ENCODE measurements at places on chromosomes 1 and 21.

GRCh38 chr1:241253471-241253870, 103.5 kb downstream of the RGS7 start:
- no peak for DNase-seq

DNA sequence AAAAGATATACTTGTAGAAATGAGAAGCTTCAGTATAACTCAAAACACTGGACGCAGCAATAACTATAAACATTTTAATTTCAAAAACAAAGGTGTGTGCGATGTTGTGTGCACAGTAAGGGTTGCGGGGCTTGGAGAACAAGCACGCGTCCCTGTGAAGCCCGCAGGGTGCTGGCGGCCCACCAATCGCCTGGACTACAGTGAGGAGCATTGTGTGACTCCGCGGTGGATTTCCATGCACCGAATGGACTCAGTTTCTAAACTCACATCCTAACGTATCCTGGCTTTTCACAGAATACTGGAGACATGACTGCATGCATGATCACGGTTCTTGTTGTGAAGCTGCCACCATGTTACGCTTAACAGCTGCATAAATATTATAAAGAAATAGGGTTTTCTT, 33.0 kb downstream of the NTPCR start:
- DNase-seq: no peak

GRCh38 chr1:218345673-218346390, 696 bp downstream of the TGFB2 start:
- peak; percentile 62 for DNase-seq

- DNase-seq: peak; percentile 96
These were observed 138.5 kb downstream of the CLIC6 start for GRCh38 chr21:34807146-34807880.

DNA sequence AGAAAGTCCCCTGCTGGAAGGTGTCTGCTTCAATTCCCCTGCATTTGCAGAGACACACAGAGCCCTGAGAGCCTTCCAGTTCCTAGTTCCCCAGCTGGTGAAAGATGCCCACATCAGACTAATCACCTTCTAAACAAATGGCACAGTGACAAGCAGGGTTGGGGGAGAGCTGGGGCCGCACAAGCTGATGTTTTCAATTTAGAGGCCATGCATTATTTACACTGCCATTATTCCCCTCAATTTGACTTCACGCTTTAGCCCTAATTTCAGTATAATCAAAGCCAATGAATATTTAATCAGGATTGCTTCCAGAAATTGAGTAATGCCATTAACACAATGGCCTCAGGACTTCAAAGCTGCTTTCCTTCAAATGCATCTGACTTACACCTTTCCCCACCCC, 81.5 kb downstream of the BEND5 start:
- no peak for DNase-seq

DNA sequence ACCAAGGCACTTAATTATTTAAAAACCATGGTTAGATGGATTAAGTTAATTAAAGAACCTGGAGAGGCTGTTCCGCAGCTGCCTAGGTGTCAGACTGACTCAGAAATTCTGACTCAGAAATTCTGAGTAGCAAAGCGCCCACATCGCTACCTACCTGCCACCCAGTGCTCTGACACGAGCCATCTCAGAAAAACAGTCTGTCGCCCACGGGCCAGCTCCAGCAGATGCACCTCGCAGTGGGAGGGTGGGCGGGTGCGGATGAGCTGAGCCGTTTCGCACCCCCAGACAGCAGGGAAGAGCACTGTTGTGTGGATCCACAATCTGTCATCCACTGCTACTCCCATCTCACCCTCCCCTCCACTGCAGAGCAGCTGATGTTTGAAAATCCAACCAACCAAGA, 13.5 kb downstream of the KCNK1 start:
- DNase-seq: no peak

- no peak for DNase-seq
These were observed 106.7 kb upstream of the CDC42BPA start for GRCh38 chr1:227424953-227425352.

GRCh38 chr1:48405940-48406339, 66.1 kb downstream of the SPATA6 start:
- no peak for DNase-seq

DNA sequence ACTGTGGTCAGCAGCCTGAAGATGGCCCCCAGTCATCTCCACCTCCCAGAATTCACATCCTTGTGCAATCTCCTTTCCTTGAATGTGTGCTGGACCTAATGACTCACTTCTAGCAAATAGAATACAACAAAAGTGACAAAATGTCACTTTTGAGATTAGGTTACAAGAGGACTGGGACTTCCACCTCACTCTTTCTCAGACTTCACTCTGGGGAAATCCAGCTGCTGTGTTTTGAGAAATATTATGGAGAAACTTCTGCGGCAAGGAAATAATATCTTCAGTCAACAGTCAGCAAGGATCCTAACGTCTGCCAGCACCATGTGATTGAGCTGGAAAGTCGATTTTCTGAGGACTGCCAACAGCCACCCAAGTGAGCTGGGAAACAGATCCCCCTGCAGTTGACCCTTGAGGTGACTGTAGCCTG, 70.5 kb upstream of the GADD45A start:
- no peak for DNase-seq

DNA sequence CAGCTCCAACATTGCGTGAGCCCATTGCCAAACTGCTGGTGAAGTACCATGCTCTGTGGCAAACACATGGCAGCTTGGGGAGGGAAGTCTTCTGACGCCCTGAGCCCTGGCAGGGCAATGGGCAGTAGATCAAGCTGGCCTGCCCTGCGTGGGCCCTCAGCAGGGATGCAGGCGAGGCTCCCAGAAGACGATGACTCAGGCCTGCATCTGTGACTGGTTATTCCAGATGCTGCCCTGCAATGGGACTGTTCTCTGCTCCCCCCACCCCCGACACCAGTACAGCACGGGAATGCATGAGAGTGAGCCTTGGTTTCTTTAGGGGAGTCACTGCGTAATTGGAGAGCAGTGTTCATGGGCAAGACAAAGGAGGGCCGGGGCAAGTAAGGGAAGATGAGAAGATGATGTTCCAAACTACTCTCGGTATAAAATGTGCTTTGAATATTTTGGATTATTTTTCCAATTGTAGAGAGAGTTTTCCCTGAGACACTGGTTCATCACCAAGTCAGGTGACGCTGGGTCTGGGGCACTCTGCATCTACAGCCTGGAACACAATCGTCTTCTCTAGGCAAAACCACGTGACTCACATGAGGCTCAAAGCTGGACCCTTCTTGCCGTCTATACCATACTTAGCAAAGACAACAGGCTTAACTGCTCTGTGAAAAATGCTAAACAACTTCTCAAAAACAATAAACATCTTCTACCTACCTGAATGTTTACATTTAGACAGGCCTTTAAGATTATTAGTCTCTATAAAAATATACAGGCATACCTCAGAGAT, 9.0 kb upstream of the C1orf198 start:
- DNase-seq: no peak

- DNase-seq: peak; percentile 94
These were observed 121.2 kb downstream of the EPHB2 start for GRCh38 chr1:22831729-22832413.

GRCh38 chr1:233326811-233327650, 493 bp upstream of the MAP3K21 start:
- DNase-seq: peak; percentile 87

DNA sequence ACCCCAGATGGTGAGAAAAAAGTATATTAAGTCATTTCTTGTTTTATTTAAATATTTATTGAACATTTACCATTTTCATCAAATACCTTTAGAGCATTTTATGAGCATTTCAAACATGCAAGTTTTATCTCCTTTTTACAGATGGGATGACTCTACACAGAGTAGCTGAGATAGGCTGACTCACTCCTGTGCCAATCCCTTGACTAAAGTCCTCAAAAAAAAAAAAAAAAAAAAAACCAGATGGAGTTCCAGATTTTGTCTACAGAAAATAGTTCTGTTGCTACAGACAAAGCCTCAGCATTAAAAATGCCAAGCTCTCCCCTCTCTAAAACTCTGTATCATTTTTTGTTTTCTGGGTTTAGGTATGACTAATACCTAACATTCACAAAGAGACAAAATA, 303.0 kb upstream of the PLD5 start:
- no peak for DNase-seq

- peak; percentile 29 for DNase-seq
These were observed 568 bp downstream of the TRIM45 start for GRCh38 chr1:117120774-117121588.

- no peak for DNase-seq
These were observed 367.6 kb upstream of the VAMP3 start for GRCh38 chr1:7403265-7404045.

GRCh38 chr1:170375082-170375723, 156.8 kb upstream of the GORAB start:
- no peak for DNase-seq

GRCh38 chr1:243916160-243916559, 66.1 kb upstream of the AKT3 start:
- no peak for DNase-seq

DNA sequence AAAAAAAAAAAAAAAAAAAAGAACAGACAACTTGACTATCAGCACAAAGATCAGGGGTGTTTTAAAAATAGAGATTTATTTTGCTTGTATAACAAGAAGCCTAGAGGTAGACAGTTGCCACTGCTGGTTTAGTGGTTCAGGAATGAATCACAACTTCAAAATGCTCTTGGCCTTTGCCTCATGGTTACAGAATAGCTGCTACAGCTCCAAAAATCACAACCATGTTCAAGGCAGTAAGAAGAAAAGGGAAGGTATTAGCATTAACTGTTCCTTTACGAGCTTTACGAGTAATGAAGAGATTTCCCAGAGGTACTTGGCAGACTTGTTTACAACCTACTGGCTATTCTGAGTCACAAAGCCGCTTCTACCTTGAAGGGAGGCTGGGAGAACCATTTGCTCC, 52.5 kb upstream of the PPM1J start:
- DNase-seq: no peak

DNA sequence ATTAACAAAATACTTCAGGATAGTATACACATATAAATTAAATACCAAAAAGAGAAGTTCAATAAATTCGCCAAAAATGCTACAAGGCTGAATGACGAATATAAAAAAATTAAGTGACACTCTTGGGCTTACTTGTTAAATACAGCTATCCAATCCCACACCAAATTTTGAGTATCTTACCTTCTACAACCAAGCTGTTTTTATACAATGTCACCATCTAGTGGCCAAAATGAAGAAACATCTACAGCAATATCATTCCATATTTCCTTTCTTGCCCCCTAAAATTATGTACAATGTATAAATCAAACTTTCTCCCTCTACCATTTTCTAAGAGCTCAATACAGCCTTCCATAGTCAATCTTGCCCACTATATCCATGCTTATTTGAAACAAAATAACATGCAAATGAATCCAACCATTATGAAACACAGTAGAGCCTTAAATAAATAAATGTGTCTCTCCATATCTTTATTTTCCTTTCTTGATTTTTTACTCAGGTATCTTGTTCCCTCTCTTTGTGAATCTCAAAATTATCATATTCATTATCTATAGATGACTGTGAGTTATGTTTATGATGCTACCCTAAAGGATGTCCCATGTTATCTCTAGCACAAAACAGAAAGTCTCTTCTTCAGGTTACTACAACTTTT, 86.3 kb downstream of the ACBD6 start:
- peak; percentile 21 for DNase-seq

GRCh38 chr1:197146101-197147095, at the start of gene ASPM:
Gene ASPM (minus strand): TSS chr1:197146669. CDS start chr1:197146437, 232 bp downstream.
- DNase-seq: peak; percentile 88

- no peak for DNase-seq
These were observed 3.8 kb upstream of the RUSC1 start for GRCh38 chr1:155316922-155317321.

DNA sequence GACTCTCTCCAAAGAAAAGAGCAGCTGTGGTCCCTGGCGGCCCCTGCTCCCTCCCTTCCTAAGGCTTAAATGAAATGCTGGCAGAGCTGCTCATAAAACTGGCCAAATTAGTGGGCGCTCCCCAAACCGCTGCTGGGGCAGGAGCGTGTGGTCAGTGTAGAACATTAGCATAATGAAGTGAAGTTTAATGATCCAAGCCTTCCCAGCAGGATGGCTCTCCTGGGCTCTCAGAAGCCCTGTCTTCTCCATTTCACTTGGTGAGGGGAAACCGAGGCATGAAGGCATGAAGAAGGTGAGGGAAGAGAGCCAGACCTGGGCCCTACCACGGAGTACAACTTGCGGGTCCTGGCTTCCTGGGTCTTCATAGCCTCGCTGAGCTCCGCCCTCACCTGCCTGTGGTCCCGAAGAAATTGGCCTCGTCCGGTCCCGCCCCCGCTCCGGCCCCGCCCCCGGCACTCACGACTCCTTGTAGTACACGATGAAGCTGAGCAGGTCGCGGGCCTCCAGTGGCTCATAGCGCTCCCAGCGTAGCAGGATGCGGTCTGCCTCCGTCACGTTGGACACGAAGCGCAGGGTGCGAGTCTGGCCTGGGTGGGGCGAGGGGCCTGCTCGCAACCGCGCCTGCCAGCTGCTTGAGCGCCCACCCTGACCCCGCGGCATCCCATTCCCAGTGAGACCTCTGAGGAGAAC, 10.3 kb downstream of the INSRR start:
- no peak for DNase-seq

- no peak for DNase-seq
These were observed 1.7 kb downstream of the S100A1 start for GRCh38 chr1:153629971-153630370.

DNA sequence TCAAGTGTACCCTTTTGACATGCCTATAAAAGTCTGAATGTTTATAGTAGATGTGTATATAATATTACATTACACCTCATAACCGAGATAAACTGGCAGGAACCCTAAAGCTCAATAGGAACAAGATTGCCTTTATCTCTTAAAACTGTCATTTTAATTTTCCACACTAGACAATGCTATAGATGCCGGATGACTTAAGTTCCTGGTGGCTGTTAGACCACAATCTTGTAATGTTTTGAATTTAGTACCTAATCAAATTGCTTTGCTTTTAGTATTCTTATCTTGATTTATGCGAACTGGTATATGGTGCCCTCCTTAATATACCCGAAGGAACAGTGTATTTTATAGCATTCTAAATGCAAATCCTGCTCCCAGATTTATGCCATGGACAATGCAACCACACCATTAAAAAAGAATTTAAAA, 1397.0 kb upstream of the ADGRL4 start:
- no peak for DNase-seq

DNA sequence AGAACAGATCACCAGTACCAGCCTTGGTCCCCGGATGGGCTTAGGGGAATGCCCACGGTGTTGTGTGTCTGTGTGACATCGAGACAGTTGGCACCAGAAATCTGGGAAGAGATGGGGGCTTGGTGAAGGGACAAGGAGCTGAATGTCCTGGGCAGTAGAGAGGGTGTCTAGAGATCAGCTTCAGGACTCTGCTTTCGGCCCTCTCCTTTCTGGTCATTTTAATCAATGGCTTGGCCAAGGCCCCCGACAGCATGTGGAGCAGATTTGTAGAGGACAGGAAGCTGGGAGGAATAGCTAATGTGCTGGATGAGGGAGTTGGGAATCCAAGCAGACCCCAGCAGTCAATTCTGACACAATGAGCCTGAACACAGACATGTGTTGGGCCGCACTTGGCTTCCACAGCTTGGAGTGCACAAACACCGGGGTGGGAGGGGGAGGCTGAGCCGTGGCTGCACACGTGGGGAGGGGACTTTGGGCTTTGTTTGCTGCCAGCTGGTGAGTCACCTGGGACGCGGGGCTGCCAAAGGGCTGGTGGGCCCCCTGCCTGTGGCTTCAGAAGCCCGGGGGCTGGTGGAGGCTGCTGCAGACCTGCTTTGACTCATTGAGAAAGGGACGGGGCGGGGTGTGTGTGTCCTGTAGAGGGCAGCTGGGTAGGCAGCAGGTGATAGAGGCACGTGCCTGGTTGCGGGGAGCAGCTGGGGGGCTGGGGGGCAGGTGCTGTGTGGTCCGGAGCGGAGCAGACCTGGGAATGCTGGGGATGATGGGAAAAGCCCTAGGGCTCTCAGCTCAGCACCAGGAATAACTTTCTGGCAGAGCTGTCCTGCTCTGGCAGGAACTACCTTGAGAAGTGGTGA, 20.9 kb downstream of the SLC1A7 start:
- no peak for DNase-seq

GRCh38 chr21:45401916-45402900, 2.8 kb upstream of the COL18A1 start:
- no peak for DNase-seq
